ENCODE measurements at places on chromosomes 4 and X. TPM values are rescaled to one million over a fixed set of nuclear protein-coding genes. Genes with fewer than 3 reads are reported as not detected.
A peak's percentile ranks its signal among the peaks of the same experiment; 100 is the strongest.

DNA sequence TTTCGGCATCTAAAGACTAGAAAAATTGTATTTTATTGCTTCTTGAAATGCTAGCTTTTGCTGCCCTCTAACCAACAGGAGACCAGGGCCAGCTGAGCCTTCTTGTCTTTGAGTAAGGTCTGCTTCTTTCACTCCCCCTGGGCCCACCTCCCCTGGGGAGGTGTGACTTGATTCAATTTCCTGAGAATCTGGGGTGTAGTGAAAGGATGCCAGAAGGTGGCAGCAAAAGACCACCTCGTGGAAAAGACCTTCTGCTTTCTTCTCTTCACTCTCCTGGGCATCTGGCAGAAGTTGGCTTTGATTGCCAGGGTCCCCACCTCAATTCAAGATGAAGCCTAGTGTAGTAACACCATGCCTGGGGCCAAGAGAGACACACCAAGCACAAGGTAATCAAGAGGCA, 96.5 kb upstream of the MAOA start:
- DNase-seq: peak; percentile 20

DNA sequence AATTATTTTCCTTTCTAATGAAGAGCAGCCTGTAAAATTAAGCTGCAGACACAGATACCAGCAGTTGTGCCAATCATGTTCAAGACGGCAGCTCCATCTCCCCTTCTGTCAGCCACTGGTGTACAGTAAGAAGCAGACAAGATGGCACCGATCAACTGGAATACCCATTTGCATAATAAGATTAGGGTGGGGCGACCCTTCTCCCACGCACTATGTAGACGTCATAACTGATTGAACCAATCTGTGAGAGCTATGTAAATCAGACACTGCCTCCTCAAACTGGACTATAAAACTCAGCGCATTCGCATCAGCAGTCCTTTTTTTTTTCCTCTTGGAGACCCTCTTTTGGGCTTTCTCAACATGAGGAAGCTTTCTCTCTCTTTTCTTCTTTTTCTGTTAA, 40.4 kb upstream of the INTS6L start:
- no peak for DNase-seq

DNA sequence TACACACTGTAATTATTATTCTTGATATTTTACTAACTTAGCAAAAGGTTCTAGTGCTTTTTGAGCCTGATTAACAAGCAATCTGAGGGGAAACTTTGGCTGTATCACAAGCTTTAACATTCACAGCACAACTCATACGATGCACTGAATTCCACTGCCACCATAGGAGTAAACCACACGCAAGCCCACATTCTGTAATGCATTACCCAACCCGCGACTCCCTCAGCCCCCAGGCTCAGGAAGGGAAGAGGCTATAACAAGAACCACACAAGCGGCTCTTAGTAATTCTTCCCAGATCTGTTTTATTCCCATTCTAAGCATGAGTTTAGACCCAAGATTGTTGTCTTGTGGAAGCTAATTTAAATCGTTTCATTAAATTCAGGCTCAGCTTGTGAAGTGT, 138.5 kb upstream of the TBL1X start:
- no peak for DNase-seq

GRCh38 chrX:114338870-114339269, 245.0 kb upstream of the HTR2C start:
- no peak for DNase-seq

- peak; percentile 46 for DNase-seq
These were observed 174.1 kb downstream of the RBMX2 start for GRCh38 chrX:130575831-130576389.

The GAGE12J gene
- not detected for total RNA-seq

The XAGE1A gene
- 59.0 TPM for total RNA-seq

The MAGEB1 gene
- 32.6 TPM for total RNA-seq

GRCh38 chr4:19005211-19005610, 983.7 kb upstream of the LCORL start:
- DNase-seq: no peak

GRCh38 chr4:24363751-24364150, 220.6 kb downstream of the DHX15 start:
- DNase-seq: no peak

DNA sequence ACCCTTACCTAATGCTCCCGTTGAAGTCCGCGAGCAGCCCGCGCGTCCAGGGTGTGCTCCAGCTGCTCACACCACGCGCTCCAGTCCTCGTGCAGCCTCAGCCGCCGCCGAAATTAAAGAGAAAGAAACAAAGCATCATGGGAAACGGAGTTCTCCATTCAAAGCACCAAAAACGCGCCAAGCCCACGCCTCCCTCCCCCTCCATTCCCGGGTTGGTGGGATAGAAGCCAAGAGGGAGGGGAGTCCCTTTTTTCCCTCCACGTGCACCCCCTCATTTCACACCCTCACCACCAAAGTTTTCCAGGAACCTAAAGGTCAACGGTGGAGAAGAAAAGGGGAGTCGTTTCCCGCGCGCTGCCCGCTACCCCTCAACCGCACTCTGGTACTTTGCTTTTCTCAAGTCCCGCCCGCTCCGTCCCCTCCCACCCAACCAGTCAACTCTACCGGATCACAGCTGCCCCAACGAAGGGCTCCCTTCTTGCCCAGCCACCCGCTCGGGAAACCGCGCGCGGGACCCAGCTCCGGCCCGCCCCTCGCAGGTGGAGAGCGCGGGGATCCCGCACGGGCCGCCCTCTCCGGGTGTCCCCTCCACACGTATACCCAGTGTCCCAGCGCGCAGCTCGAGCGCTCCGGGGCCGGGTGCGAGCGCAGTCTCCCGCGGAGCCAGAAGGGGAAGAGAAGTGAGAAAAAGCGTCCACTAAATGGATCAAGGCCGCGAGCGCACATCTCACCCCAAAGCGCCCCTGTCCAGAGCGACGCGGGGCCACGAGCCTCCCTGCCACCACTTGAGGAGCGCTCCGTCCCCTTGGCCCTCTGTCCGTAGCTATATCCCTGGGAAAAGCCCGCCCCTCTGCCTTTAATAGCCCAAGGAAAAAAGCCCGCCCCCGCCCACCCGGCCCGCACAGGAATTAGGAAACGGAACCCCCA, 65.1 kb upstream of the CCDC160 start:
- DNase-seq: no peak

GRCh38 chr4:164313853-164314252, 440.1 kb upstream of the SMIM31 start:
- no peak for DNase-seq

GRCh38 chrX:56728752-56729151, 291 bp upstream of the NBDY start:
- DNase-seq: no peak

DNA sequence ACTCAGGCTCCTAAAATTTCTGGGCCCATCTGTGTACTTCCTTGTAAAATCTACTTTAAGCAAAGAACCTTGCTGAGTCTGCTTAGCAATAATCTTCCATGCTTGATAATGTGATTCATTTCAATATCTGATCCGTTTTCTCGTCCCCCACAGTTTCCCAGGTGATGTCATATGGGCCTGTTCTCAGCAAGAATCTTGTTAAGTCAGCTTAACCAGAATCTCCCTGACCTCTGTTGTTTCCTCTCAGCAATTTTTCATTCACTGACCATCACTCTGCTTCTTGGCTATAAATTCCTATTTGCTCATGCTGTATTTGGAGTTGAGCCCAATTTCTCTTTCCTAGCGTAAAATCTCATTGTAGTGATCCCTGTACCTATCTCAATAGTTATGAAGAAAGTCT, 13.9 kb downstream of the CSN2 start:
- DNase-seq: no peak

DNA sequence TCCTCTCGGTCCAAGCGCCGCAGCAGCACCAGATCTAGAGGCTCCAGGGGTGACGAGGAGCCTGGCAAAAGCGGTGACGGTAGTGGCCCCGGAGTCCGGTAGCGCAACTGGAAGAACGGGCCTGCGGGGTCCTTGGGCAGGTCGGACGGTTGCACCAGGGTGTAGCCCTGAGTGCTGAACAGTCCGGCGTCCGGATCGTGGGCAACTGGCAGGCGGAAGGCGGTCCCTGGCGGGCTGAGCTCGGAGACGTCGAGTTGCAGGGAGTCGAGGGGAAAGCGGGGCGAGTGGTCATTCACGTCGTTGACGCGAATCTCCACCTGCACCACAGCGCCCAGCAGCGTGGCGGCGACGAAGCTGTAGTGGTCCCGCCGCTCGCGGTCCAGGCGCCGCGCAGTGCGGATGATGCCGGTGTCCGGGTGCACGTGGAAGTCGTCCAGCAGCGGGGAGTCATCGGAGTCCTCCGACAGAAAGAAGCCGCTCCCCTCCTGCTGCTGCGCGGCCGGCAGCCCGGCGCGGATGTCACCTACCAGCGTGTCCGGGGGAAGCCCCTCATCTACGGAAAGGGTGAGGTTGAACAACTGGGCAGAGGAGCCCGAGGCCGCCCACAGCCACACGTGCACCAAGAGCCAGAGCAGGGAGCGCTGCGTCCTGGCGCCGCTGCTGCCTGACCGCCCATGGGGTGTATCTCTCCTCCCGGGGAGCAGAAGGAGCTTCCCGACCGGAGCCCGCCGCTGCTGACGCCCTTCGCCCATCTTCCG, 837 bp downstream of the DCHS2 start:
- DNase-seq: no peak

DNA sequence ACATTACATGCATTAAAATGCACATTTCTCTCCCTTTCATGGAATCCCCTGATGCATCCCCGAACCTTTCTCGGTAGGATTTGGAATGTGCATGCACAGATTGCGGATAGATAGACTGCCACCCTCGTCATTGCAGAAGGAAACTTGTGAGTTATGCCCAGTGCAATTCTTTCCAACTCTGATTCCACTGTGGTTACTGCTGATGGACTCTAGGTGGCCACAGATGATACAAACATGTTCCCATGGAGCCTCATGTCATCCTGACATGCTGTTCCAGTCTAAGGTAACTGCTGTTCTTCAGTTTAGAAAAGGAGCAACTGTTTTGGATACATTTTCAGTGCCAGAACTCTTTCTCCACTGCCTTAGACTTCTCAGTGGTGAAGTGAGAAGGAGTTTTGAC, 9.1 kb upstream of the VCX3B start:
- no peak for DNase-seq

DNA sequence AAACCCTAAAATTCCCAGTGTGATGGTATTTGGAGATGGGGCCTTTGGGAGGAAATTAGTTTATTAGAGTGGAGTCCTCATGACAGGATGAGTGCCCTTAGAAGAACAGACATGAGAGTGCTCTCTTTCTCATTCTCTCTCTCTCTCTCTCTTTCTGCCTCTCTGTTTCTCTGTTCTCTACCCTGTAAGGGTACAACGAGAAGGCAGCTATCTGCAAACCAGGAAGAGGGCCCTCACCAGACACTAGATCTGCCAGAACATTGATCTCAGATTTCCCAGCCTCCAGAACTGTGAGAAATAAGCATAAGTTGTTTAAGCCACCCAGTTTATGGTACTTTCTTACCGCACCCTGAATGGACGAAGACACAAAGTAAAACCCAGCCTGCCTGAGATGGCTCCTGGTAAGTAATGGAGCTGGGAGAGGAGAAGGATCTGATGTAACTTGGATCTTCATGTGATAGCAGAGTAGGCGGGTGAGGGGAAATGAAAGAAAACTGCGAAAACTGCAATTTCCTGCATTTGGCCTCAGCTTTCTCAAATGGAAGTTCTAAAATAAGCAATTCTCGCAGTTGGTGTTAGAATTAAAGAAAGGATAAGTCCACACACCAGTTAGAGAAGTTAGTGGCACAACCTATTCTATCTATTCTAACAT, 8.7 kb upstream of the CDS1 start:
- no peak for DNase-seq

DNA sequence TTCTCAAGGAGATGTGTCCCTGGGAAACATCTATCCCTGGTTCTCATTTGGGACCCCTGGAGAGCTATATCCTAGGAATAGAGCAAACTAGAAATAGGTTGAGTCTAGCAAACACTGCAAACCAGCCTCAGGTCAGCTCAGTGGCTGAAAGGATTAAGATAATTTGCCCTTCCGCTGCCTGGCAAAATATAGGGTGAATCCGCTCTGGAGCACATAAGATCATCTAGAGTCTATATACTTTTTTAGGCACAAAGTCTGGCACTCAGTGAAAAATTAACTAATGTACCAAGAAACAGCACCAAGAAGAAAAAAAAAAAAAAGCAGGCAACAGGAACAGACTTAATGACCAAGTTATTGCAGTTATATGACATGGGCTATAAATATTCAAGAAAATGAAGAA, 7.3 kb upstream of the GUCY2F start:
- no peak for DNase-seq

The RRH gene
- total RNA-seq: not detected

DNA sequence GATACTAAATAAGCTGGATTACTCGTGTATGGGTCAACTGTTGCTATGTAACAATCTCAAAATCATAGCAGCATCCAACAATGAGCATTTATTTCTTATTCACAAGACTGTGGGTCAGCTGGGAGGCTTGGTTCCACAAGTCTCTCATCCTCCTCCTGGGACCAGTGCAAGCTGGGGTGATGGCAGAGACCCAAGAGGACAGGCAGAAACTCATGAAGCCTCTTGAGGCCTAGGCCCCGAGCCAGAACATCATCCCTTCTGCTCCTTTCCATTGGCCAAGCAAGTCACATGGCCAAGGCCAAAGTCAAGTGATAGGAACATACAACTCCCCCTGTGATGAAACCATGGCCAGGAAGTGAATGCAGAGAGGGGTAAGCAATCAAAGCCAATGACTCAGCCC, 422.1 kb downstream of the BCOR start:
- DNase-seq: no peak

GRCh38 chr4:40536032-40536431, 93.6 kb downstream of the RBM47 start:
- DNase-seq: no peak
